ENCODE measurements at places on chromosomes 11 and 22.

DNA sequence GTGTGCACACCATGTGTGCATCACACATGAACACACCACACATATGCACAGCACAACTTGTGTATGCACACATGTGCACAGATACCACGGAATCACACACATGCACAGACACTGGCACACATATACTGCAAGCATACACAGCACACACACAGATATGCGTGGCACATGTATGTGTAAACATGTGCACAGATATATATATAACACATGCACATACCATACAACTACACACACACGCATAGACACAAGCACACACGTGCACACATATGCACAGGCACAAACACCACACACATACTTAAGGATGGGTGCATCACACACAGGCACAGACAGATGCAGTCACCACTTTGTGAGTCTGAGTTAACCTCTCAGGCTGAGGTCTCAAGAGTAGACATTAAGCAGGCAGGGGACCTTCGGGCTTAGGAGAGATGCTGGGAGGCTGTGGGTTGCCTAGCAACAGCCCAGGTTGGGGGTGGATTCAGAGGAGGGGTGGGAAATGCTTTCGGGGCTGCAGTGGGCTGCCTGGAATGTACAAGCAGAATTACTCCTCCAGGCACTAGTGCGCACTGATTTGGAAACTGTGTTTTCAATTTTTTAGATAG lies 82.9 kb downstream of the MYO18B start:
- DNase-seq, result no peak

DNA sequence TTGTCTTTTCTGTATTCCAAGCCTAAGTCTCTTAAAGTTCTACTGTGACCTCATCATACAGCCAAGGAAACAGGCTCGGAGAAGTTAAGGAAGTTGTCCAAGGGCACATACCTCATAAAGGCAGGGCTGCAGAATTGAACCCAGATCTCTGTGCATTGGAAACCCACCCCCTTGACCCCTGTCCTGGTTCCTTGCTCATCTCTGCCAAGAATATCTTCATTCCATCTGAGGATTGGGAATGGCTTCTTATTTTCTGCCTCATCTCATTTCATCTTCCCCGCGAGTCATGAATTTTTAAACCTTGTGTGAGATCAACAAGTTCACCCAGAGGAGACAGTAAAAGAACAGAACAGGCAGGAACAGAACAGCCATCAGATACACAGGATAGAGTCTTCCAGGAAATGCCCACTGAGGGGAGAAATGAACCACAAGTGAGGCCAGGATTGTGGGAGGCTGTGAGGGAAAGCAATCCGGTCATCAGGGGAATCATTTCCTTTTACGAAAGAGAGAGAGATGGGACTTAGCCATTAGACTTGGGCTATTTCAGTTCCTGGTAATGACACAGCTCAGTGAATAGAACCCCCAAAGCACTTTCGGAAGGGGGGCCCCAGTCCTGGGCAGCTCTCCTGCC lies 34.4 kb upstream of the LRRC10B start:
- DNase-seq, result no peak

DNA sequence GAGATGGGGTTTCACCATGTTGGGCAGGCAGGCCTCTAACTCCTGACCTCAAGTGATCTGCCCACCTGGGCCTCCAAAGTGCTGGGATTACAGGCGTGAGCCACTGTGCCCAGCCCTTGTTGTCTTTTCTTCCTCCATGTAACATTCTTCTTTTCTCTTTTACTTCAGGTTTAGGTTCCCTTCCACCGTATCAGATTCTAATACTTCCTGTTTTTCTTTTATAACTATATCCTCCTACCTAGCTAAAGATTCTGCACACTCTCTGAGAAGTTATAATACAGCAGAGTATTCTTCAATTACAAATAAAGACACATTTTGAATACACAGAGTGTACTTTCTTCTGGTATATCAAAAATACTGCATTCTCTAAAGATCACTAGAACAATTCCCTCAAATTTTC lies 33.2 kb upstream of the GAB2 start:
- DNase-seq, result no peak

DNA sequence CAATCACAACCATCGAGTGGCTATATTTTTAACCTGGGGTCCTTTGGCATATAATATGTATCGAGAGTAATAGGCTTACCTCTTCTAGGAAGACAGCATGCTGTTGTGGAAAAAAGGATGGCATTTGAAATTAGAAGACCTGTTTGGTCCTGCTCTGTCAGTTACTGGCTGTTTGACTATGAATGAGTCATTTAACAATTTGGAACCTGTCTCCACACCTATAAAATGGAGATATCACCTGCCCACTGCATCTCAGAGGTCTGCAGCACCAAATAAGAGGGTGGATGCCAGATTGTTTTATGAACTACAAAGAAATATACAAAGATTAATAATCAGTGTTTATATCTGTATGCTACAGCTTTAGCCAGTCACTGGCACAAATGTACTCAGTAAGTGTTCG lies 60.8 kb downstream of the SLC25A17 start:
- DNase-seq, result no peak

DNA sequence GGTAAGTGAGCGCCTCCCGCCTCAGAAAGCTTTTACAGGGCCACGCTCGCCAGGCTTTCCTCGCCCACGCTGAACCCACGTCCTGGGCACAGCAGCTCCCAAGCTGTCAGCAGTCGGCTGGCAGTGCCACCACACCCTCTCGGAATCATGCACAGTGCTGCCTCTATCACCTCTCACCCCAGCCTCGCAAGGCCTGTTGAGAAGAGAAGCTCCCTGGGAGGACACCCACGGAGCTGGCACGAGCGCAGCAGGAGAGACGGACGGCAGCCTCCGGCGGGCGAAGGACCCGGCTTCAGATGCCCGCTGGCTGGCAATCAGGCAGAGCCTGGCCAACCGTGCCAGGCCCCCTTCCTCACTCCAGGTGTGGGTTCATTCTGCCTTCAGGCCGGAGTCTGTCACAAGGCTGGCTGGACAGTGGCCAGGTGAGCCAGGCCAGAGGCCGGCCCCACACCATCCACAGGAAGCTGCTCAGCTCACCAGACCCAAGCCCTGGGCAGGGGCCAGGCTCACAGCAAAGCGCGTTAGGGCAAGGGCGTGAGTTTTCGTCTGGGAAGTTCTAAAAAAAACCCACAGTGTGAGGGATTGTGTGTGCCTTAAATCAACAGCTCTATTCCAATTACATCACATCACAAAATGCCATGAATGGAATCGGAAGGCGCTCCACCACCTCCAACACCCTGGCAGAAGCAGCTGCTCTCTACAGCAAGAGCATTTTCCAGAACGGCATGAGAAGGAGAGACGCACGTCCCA lies 33.2 kb downstream of the TOLLIP start:
- no peak for DNase-seq

- DNase-seq, result no peak
Observed at GRCh38 chr11:46335890-46336562, 11.2 kb upstream of the DGKZ start.

DNA sequence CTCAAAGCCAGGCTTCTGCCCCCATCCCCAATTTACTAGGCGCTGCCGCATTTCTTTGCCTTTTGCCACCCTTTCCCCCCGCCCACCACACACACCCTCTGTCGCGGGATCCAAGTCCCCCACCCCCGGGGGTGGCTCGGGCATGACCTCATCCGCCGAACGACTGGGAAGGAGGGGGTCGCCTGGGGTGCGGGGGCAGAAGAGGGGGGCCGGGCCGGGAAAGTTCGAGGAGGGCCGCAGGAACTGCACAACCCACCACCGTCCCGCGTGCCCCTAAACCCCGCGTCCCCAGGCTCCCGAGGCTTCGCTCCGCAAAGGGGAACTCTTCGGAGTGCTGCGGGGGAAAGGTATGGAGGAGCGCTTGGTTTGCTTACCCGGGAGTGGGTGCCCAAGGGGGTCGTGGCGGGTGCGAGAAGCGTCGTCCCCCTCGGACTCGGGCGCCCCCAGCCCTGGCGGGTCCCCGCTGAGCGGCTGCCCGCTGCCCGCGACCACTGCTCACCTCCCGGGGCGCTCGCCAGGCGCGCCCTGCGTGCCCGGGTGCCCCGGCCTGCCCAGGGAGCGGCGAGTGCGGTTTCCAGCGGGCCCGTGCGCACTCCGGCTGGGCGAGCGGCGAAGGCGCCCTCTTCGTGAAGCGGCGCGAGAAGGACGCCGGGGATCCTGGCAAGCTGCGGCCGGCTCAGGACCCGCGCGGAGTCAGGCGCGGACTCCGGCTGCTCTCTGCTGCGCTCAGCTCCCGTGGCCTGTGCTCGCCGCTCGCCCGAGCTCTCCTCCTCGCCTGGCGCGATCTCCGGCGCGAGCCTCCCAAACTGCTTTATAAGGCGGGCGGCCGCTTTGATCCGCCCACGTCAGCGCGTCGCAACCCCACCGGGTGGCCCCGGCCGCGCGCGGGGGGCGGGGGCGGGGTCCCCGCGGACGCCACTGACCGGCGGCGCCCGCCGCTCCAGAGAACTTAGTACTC lies 4.0 kb upstream of the WNT11 start:
- DNase-seq, result no peak

DNA sequence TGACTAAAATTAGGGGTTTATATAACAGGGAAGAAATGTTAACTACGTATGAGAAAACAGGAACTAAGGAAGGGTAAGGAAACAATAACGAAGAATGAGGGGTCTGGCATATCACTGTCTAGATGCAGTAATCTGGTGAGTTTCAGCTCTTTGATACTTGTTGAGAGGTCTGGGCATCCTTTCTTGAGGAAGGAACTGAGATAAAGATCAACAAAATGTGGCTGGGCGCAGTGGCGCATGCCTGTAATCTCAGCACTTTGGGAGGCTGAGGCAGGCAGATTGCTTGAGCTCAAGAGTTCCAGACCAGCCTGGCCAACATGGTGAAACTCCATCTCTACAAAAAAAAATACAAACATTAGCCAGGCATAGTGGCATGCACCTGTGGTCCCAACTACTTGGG lies 2.7 kb downstream of the DCDC1 start:
- no peak for DNase-seq

- no peak for DNase-seq
Observed at GRCh38 chr11:106997227-106997626, 21.0 kb downstream of the GUCY1A2 start.

- no peak for DNase-seq
Observed at GRCh38 chr11:13851691-13852090, 110.8 kb upstream of the SPON1 start.

DNA sequence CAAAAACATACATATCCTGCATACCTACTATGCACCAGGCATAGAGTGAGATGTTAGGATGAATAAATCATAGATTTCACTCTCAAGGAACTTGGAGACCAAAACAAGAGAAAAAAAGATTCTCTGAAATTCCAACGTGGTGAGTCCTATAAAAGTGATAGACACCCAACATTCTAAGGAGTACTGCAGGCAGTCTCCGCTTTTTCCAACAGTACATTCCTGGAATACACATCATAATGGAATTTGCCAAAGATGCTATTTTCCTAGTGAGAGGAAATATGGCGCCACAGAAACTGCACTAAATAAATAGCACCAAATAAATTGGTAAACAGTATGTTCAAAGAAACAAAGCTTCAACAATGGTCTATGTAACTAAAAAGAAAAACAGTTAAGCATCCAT lies 6.0 kb downstream of the TMEM123 start:
- DNase-seq, result no peak

GRCh38 chr11:130403271-130403804 lies 25.1 kb downstream of the ADAMTS8 start:
- DNase-seq, result no peak

- no peak for DNase-seq
Observed at GRCh38 chr22:45867118-45867905, 109.7 kb downstream of the WNT7B start.

DNA sequence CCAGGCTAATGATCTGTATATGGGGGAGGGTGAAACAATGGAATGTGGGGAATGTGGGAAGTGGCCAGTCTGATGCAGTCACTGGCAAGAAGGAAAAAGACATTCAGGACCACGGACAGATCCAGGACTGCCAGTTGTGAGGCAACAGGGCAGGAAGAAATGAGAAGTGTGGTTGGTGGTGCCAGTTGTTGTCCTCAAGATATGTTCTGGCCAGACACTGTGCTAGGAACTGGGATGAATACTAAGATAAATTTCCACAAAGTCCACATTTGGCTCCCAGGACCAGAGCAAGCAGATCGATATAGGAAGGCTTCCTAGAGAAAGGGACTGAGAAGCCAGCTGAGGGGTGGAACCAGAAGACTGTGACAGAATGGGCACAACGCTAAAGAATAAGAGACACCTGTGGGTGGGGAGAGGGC lies 6.8 kb upstream of the TPBGL start:
- DNase-seq, result no peak

GRCh38 chr11:83044958-83045712 lies 26.6 kb downstream of the RAB30 start:
- no peak for DNase-seq

DNA sequence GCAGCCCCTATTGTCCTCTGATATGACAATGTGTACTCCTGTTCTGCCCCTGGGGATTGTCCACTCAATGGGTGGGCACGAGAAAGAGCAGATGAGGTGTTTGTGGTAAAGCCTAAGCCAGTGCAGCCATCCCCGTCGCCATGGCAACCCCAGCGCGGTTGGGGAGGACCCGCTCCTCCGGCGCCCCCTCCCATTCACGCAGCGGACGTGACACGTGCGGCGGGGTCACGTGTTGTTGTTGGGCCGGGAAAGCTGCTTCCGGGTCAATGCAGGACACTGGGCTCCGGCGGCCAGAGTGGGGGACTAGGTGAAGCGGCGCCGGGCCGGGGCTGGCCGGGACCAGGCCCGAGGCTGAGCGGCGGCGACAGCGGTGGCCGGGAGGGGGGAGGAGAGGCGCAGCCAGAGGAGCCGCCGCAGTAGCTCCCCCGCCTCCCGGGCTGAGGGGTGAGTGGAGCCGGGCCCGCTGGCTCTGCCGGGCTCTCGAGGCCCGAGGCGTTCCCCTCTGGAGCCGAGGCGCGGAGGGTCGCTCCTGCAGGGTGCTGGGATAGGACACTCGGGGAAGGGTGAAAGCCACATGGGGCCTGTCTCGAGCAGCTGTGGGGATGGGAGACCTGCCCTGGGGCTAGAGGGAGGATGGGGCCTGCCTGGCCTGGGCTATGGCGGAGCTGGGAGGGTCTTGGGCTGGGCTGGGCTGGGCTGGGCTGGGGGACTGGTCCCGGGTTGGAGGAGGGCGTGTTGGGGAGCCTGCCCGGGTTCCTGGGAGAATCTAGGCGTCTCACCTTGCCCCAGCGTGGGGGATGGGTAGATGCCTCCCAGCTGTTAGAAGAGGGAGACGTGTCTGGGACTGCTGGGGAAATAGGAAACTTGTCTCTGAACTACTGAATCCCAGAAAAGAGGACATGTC lies at the start of gene TBCEL:
TSS of gene TBCEL (plus strand) at position 255 of the 904 bp plus-strand sequence. CDS start 21,589 bp downstream, outside the sequence.
- DNase-seq, result peak; percentile 73

- DNase-seq, result no peak
Observed at GRCh38 chr11:60981515-60981914, 10.0 kb downstream of the CD6 start.

DNA sequence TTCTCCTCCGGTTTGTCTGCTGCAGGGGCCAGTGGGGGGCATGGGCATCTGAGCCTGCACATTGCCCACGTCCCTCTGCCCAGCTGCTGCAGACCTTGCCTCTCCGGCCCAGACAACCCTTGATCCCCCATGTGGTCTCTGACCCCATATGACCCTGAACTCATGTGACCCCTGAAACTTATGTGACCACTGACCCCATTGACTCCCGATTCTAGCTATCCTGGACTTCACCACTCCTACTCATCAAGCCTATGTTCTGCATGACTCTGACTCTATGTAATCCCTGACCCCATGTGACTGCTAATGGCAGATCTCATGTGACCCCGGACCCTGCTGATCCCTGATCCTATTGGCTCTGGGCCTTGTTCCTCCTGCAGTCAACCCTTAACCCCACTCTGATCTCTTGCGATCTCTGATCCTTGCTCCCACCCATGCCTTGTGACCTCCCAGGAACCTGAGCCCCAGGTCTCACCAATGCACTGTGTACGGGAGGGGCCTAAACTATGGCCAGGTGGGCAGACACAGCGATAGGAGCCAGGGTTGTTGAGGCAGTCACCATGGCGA lies 5.7 kb downstream of the LTBP3 start:
- DNase-seq, result no peak
